HT-29 (cell line): ENCODE measurements at places on chromosomes 13 and 19.

DNA sequence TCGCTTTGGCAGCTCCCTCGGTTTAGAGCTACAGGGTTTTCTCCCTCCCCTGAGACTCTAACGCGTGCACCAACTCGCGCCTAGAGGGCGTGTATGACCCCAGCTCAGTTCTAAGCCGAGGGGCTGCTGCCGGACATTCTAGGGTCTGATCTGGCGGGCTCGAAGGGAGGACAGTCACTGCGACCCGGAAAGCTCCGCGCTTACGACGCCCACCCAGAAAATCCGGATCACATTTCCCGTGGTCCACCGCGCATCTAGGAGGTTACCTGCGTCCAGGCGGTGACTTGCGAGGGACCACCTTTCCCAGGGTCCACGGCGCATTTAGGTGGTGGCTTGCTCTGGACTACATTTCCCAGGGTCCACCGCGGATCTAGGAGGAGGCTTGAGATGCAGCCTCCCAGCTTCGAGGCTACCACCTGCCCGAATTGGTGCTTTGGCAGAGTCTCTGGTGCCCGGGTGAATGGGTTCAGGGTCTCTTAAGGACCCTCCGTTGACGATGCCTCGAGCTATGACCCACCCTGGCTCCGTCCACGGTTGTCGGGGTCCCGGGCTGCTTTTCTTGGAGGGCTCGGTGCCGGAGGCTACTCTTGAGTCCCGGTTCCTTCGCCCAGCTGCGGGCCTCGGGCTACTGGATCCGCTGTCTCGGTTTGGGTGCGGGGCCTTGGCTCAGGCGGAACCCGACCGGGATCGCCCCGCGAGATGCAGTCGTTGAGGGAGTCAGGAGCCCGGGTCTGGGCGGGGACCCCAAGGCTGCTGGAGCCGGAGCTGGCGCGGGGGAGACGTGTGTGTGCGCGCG lies 30.5 kb downstream of the ZNF146 start:
- no peak for DNase-seq

DNA sequence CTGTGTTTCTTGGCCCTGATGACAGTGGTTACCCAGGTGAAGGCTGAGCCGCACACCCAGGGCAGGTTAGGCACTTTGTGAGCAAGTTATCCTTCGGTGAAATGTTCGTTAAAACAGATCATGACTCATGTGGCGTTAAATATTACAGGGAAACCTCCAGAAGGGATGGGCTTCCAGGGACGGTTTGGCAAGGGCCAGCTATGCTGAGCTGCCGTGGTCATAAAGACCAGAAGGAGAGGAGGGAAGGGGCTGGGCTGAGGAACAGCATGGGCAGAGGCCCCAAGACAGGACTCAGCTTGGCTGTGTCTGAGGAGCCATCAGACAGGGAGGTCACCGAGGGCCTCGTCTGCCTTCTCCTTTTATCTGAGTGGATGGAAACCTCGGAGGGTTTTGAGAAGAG lies 47.5 kb downstream of the ATP11A start:
- no peak for DNase-seq

DNA sequence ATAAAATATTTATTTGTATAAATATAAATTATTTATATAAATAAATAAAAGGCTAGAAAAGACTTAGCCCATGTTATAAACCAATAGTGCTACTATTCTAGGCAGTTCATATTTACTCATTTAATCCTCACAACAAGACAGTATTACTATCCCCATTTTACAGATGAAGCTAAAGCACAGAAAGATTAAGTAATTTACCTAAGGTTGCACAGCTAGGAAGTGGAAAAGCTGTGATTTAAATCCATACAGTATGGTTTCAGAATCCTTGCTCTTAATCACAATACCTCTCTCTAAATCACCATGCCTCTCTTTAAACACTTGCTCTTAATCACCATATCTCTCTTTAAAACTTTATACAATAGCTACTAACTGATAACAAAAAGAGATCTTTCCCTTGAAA lies 13.8 kb downstream of the SPRYD7 start:
- DNase-seq: no peak

DNA sequence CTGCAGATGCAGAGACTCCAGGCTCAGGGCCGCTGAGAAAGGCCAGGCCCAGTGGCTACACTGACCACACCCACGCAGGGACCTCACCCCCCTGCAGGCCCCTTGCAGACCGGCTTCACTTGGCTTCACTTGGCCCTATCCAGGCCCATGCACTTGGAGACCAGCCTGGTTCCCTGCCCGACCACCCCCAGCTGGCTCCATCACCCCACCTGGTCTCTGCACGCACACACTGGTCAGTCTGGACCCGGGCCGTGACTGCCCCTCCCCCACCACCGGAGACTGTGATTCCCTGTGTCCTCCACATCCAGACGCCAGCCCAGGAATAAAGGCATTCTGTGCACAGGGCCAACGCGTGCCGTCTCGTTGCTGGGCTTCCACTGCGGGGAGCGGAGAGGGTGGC lies 4.9 kb upstream of the EBI3 start:
- no peak for DNase-seq

DNA sequence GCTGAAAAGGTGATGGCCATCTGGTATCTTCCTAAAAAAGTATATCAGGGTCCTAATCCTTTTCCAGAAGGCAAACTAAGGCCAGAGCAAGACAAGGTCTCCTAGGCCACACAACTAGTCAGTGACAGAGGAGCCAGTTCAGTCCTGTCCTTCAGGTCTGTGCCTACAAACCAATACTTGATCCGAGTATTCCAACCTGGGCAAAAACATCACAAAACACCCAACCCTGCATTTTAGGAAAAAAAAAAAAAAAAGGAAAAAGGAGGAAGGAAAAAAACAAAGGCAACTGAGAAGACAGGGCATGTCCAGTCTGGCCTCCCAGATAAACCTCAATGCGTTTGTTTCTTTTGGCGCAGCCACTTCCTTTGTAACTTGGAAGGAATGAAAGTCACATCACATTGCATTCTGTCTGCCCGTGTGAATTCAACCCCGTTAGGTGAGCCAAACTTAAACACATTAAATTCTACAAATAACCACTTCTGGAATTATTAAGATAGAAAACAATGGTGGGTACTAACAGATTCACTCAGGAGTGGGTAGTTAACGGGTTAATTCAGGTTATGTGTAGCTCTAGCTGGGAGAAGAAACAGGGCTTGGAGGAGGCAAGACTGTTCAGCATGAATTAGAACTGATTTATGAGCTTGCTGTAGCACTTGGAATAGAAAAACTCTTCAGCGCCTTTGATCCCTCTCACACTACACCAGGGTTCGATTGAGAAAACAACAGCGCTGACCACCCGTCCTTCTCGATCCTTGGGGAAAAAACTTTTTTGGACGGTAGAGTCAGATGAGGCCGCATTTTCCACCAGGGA lies 43.0 kb upstream of the HNRNPA1L2 start:
- no peak for DNase-seq

GRCh38 chr19:56504581-56504980 lies 3.1 kb upstream of the ZNF471 start:
- no peak for DNase-seq

GRCh38 chr13:33219926-33220325 lies 65.6 kb downstream of the STARD13 start:
- DNase-seq: no peak

DNA sequence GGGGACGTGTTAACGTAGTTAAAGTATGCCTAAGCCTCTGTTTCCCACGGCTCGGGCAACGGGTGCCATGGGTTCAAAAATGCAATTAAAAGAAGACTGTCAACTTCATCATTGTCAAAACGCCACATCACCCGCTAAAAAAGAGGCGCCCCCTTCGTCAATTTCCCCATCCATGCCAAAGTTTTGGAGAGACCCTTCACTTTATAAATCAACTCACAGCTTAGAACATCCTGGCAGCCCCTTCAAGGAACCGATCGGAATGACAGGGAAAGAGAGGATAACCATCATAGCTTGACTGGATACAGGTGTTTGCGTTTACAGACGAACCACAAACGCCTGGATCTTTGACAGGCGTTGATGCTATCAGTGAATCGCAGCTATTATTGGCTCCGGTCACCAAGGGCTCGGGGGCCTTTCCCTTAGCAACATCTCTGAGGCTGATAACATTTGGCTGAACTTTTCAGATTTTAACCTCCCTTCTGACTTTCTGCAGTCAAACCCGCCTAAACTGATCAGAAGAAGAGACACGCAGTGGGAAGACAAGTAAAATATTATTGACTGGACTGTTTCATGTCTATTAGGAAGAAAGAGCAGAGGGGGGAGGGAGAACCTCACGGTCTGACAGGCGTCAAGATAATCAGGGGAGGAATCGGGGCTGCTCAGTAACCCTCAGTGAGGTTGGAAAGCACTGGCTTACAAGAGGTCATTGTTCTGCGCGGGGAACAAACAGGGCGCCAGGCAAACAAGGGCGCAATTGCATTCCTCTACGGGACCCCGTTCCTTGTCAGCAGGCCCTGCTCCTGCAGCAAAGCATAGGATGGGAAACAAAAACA lies 322.5 kb upstream of the ZNF507 start:
- DNase-seq: no peak

- DNase-seq: no peak
Measured at GRCh38 chr19:13615890-13616289, 109.6 kb upstream of the CACNA1A start.

GRCh38 chr13:19967621-19968020 lies 9.1 kb downstream of the ZMYM2 start:
- peak; percentile 29 for DNase-seq

GRCh38 chr19:47002106-47002766 lies 17.4 kb upstream of the NPAS1 start:
- DNase-seq: peak; percentile 78

GRCh38 chr19:51091126-51091525 lies 8.4 kb upstream of the KLK14 start:
- DNase-seq: no peak

- no peak for DNase-seq
Measured at GRCh38 chr13:113219256-113219940, 10.0 kb downstream of the CUL4A start.

- no peak for DNase-seq
Measured at GRCh38 chr13:24254146-24254841, 55.1 kb upstream of the C1QTNF9 start.

GRCh38 chr13:63938851-63939250 lies 2523.2 kb upstream of the PCDH20 start:
- DNase-seq: no peak

- DNase-seq: peak; percentile 51
Measured at GRCh38 chr13:61415058-61415721, 459 bp downstream of the PCDH20 start.

DNA sequence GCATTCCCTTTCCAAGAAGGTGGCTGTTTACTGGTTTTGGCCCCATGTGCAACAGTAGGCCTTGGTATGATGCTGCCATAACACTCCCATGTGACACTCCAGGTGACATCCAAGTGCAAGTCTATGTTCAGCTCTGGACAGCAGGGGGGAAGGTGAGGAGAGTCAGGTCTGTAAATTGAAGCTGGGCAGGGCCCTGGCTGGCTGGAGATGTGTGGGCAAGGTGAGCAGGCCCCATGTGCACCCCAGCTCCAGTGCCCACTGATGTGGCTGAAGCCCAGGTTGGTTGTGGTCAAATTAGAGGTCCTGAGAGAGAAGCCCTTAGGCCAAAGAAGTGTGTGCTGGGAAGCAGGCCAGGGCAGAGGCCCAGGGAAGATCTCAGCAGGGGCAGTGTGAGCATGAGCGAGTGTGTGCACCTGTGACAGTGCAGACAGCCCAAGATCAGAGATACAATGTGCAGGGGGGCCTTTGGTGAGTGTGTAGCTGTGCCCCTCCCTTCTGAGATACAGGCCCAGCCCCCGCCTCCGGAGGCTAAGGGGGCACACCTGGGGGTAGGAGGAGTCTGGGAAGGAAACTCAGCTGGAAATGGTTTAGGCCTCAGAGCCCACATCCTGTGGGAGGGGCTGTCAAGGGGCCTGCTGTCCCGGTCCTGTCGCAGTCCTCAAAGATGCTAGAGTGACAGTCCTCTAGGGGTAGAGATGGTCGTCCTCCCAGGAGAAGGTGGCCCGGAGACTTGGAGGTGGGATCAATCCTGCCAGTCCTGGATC lies 18.6 kb downstream of the DEDD2 start:
- DNase-seq: no peak

- DNase-seq: peak; percentile 93
Measured at GRCh38 chr19:56066152-56067023, 54.7 kb downstream of the ZNF787 start.

GRCh38 chr13:55816976-55817601 lies 1323.6 kb upstream of the PRR20A start:
- no peak for DNase-seq

GRCh38 chr19:4866595-4867424 lies 657 bp downstream of the PLIN3 start:
- no peak for DNase-seq

DNA sequence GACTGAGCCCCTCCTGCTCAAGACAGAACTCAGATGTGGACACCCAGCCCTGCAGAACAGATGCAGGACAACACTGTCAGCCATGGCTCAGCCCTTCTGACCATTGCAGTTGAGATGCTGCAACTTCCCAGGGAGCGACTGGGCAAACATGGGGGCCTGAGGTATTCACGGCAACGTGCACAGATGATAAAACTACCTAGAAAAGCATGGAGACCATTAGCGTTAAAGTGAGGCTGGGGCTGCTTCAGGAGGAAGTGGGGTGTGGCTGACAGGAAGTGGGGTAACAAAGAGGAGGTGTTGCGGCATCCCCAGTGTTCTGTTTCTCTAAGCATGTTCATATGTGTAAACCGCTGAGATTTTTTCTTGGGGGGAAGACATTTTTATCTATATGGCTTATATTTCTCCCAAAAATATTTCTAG lies 1.3 kb upstream of the SIGLEC9 start:
- no peak for DNase-seq

GRCh38 chr19:628168-628567 lies 5.2 kb downstream of the POLRMT start:
- no peak for DNase-seq

DNA sequence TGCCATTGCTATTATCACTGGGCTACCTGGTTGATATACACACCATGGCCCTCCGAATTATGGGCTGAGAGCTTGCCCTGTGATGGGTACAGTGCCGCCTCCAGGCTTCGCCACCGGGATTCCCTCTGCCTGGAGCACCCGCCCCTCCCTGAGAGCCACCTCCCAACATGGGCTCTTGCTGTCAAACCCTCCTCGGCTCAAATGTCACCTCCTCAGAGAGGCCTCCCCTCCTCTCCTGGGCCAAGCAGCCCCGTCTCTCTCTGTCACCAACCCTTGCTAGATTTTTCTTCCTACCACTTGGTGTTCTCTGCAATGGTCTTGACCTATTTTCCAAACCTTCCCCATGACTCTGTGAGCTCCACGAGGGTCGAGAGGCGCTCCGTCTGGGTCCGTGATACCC lies 12.2 kb upstream of the TLE2 start:
- DNase-seq: no peak
